ENCODE measurements at places on chromosomes 16 and 17.

DNA sequence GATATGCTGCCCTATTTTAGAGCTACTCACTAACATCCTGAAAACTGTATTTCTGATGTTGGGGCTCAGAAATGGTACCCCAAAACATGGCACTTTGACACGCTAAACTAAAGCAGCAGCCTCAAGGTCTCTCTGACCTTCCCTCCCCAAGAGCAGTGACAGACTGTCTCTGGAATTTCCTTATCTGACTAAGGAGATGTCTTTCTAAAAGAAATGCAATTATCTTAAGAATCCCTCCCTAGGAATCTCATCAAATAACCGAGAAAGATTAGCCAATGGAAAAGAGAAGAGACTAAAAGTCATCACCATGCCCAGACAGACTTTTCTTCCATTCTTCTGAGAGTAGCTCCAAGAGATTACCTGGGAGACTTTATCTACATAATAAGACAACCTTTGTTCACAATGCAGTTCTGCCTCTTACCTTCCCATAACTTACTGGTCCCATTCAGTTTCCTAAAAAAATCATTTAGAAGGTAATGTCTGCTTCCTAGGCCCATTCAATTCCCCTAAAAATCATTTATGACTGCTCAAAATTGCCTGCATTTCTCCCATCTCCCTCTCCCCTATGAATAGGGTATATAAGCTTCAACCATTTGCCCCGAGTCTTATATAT lies 123.9 kb downstream of the CPPED1 start:
- no peak for DNase-seq

DNA sequence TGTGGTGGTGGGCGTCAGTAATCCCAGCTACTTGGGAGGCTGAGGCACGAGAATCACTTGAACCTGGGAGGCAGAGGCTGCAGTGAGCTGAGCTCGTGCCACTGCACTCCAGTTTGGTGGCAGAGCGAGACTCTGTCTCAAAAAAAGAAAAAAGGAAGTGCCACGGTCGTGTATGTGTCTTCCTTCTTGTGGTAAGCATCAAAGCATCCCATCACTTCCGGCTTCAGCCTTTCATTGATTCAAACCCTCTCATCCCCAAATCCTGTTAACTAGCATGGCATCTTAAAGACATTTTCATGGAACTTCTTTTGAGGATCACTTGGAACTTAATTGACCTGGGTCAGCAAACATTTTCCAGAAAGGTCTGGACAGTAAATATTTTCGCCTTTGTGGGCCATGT lies 126.2 kb downstream of the CPPED1 start:
- no peak for DNase-seq

DNA sequence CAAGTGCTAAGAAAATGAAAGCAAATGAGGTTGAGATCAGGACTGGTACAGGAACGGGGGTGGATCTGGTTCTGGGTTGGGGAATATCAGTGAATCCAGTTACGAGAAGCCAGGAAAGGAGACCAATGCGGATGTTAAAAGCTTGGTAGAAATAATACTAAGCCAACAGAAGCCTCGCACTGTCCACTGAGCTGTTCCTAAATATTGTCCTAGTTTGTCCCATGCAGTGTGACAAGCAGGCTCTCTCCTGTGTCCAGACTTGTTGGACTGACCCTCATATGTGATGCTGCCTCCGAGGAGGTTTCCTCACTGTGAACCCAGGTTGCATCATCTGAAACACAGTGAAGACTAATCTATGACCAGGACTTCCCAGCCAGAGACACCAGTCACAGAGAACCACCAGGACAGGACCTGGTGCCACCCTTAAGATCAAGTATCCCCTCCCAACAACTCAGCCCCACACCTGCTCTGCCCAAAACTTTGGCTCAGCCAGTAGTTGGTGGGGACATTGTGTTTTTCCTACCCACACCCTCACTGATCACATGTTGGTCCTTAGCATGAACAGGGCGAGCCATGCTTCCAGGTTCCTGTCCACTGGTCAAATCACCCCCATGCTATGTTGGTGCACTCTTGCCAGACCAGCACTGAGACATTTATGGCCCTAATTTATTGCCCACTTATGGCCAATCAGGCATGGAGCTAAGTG lies 32.7 kb upstream of the SCNN1B start:
- no peak for DNase-seq

DNA sequence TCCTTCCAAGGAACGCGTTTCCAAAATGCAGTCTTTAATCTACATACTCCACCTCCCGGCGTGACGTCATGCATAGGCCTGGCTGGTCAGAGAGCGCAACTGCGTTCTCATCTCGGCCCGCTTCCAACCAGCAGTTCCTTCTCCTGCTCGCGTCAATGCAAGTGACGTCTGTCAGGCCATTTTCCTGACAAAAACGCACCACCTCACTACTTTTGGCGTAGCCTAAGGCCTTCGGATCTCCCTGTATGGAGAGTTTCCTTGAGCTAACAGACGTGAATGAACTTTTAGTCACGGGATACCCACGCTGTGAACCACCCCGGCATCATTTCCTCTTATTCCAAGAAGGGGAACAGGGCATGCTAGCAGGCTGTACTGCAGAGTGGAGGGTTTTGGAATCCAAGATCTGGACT lies 25.0 kb downstream of the TEX14 start:
- DNase-seq: peak; percentile 62

- DNase-seq: no peak
Measured at GRCh38 chr17:74678541-74678940, 34.2 kb downstream of the CD300LF start.

DNA sequence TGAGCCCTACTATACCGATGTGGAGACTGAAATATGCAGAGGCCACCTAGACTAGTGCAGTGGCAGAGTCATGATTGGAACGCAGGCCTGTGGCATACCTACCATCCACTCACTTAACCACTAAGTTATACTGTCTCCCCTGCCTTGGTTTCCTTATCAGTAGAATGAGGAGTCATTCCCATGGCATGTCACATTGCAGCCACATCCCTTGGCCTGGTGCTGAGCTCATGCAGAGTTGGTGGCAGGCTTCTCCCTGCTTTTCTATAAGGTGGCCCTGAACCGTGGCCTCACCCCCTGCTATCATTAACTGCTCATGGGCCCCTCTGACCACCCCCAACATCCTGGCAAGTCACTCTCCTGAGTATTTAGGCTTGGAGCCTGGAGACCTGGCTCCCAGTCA lies 212.5 kb downstream of the KATNIP start:
- no peak for DNase-seq

DNA sequence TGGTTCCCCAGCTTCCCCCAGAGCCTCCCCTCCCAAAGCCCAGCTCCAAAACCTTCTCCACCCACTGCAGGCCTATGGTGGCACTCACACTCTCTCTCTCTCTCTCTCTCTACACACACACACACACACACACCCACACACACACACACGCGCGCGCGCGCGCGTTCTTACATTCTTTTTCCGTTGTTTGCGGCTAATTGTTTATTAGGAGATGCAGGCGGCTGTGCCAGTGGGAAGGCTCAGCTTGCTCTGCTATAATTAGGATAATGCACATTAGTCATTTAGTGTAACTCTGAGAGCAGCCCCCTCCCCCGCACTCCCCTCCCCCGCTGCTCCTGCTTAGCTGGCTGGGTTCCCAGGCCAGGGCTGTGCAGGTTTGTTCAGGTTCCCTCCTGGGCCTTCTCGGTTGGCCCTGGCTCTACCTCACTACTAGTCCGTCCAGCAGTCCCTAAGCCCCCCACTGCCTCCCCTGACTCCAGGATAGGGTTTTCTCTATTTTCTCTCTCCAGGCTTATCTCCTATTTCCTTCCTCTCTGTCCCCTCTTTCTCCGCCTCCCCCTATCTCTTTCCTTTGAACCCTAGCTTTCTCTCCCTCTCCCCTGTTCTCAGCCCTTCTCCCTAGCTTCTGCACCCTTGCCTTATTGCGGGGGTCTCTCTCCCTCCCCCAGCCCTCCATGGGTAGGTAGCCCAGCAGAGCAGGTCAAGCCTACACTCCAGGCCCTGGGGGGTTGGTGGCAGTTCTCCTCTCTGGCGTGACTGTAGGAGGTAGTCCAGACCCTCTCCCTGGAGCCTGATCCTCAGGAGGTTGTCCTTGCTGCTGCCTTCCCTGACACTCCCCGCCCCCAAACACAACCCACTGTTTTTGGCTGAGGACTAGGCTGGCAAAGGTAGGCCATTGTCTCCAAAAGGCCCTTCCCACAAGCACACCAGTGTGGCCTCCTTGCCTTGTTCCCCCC lies 34.0 kb downstream of the TMEM132E start:
- no peak for DNase-seq

- DNase-seq: no peak
Measured at GRCh38 chr16:85536411-85537330, 76.5 kb upstream of the GSE1 start.

- peak; percentile 89 for DNase-seq
Measured at GRCh38 chr17:42312285-42313130, 24.2 kb downstream of the STAT5A start.

DNA sequence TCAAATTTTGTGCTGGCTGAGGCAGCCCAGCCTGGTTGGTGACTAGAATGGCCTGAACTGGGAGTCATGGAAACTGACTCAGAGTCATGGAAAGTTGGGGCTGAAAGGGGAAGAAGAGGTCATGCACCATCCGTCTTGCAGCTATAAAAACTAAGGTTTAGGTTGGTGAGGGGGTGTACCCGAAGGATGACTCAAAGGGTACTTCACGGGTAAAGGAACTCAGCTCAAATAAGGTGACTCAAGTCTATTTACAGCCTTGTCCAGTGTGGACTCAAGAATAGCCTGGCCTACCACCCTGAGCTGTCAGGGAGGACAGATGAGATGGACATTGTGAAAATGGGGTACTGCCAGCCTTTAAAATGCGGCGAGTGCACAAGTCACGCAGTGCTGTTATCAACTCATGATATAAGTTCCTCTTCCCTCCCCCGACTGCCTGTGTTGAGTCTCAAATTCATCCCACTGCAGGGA lies 18.6 kb downstream of the CD300LB start:
- peak; percentile 70 for DNase-seq

GRCh38 chr17:78122216-78122930 lies 6.2 kb downstream of the TMC6 start:
- peak; percentile 28 for DNase-seq

GRCh38 chr16:85051067-85051581 lies 23.5 kb downstream of the KIAA0513 start:
- DNase-seq: no peak

Measured in stimulated activated CD4-positive, alpha-beta T cell treated with anti-CD3 and anti-CD28 coated beads, Interleukin-15, amount 100 ng/mL, for 24 hours (primary cell).